Mucosa of descending colon (tissue), 3 donors: ENCODE measurements at places on chromosomes 7 and 10. TPM values are rescaled to one million over a fixed set of nuclear protein-coding genes. Genes with fewer than 3 reads are reported as not detected.
A peak's percentile ranks its signal among the peaks of the same experiment; 100 is the strongest.

The LRGUK gene
- total RNA-seq: 1.2 TPM

DNA sequence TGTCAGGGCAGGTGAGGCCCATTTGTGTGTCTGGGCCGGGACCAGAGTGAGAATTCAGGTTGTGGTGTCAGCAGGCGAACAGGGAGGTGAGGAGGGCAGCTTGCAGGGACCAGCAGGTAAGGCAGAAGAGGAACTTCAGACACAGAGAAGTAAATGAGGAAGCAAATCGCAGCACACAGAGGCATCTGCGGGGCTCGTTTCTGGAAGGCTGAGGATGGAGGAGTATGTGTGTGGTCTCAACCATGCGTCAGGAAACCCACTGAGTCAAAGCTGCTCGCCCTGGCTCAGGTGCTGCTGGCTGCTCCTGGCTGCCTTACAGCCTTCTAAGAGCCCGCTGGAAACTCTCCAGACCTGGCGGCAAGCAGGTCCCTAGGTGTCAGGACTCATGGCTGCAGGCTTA lies 26.9 kb upstream of the PITRM1 start:
- DNase-seq: no peak

- peak; percentile 73 for DNase-seq
Measured at GRCh38 chr7:5428478-5429252, 5.0 kb upstream of the TNRC18 start.

GRCh38 chr10:11511321-11511720 lies 100.1 kb downstream of the USP6NL start:
- DNase-seq: no peak

The MRPL43 gene
- total RNA-seq: 61.3 TPM
